ENCODE measurements at places on chromosomes 4 and X.
A peak's percentile ranks its signal among the peaks of the same experiment; 100 is the strongest.

GRCh38 chrX:3520458-3520857, 174.0 kb upstream of the MXRA5 start:
- DNase-seq, result no peak

GRCh38 chr4:79650217-79650616, 242.2 kb upstream of the GK2 start:
- no peak for DNase-seq

DNA sequence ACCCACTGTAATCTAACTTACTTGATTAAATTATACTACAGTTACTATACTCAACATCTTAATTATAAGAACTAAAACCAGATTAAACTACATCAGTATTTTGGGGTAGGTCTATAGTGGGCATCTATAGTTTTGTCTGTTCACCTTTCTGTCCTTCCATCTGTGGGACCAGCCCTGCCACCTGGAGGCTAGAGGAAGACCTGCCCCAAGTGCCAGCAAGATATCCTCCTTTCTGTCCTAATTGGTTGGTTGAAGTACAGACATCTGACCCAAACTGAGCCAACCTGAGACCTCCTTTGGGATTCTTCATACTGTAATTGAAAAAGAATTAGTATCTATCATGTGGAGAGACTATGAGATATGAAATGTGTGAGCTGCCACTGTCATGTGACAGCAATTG, 172.2 kb upstream of the TLL1 start:
- DNase-seq, result no peak

- no peak for DNase-seq
Observed at GRCh38 chrX:16903274-16904022, 33.3 kb upstream of the RBBP7 start.

DNA sequence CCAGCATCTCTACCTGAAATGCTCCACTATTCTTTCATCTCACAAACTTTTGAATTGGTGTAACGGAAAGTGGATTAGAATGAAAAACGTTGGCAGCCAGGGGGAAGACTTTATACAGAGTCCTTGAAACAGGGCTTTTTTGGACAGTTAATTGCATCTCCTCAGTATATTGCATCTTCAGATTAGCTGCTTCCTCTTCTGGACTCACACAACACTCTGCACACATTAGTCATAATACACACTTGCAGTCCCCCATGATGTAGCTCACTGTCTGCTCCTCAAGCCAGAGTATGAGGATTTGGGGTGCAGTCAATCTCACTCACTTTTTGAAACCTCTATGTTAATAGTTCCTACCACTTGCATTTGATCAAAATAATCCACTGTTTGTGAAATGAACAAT, 101.0 kb downstream of the ADGRA3 start:
- DNase-seq, result no peak

DNA sequence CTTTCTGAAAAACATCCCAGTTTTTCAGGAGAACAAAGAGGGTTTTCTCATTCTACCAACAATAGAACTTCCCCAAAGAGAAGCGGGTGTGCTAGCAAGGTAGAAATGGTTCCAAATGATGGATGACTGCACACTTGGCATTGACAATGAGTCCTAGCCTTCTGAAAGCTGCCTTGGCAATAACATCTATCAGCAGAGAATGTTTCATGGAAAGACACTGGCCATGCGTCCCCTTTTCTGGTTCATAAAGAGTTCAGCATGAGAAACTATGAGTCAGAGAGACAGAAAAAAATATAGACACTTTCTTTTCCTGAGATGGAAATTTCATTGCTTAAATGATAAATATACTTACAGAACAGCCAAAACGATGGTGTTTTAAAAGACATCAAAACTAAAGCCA, 236.9 kb upstream of the PRKX start:
- DNase-seq, result no peak

DNA sequence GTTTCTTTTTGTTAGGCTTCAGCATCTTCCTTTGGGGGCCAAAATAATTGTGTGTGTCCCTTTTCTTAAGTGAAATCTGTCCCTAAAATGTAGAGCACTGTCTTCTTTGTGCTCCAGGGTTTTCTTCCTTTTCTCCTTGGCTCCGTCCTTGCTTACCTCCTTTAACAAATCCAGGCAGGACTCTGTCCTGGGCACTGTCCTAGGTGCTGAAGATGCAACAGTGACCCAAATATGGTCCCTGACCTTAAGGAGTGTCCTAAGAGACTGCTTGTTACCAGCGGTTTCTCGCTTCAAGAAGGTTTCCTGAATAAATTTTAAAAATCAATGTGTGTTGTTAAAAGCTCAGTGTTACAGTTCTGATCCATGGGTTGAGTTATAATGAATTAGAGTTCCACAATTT, 471.8 kb downstream of the KCNIP4 start:
- DNase-seq, result no peak

DNA sequence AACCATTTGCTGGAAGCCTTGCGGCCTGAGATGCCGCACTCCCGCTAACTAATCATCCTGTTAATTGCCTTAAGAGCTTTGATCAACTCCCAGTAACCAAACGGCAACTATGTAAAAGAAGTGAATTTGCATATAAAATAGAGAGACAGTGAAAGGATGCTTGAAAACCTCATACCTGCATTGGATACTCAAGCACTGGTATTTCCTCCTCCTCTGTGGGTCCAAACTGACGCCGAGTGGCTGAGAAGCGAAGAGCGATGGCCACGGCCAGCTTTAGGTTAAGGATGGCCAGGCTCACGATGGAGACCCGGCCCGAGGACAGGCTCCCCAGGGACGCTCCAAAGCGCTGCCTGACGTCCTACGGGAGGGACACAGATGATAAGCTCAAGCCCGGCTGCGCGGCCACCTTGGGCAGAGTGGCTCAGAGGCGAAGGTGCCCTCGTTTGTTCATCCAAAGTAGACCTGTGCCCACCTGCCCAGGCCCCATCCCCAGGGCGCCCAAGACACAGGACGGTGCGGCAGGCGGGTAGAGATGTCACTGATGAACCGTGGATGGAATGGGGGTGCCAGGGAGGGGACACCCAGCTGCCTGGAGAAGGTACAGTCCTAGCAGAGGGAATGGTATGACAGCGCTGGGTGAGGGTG, 43.6 kb downstream of the ACOX3 start:
- no peak for DNase-seq

DNA sequence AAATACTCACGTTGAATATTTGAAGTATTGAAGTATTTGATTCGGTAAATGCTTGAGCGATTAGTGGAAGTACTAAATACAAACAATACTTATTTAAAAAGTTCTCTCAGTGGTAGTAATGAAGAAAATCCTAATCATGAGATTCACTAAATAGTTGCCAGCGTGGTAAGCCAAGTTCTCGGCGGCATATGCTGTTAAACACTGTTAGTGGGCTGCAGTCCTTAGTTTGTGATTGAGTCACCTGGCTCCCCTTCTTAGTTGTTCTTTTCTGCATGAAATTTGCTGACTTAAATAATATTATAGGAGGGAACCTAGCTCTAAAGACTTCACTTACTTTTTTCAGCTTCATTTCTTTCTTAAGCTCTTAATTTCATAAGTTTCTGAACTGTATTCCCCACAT, 51.4 kb downstream of the STIM2 start:
- no peak for DNase-seq

DNA sequence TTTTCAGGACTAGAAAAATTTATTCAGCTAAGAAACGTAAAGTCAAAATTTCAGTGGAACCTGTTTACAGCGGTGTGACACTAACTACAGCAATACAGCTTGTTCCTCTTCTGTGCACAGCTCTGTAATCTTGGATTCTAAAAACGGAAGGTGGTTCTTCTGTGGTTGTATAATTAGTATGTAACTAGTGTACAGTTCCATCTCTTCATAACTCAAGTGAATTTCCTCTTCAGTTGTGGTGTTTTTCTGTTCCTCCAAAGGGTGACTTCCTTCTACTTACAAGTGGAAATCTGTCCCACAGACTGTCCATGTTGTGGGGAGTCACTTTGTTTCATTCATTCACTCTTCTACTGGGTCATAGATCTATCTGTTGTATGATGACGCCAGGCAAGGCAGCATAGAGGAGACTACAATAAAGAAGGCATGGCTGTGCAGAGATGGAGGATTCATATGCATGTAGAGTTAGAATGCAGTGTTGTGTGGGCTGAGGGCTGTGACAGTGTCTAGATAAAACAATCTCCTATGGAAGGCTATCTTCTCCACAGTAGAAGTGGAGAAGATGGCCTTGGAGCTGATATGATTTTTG, 5.4 kb downstream of the DAPP1 start:
- DNase-seq, result no peak

DNA sequence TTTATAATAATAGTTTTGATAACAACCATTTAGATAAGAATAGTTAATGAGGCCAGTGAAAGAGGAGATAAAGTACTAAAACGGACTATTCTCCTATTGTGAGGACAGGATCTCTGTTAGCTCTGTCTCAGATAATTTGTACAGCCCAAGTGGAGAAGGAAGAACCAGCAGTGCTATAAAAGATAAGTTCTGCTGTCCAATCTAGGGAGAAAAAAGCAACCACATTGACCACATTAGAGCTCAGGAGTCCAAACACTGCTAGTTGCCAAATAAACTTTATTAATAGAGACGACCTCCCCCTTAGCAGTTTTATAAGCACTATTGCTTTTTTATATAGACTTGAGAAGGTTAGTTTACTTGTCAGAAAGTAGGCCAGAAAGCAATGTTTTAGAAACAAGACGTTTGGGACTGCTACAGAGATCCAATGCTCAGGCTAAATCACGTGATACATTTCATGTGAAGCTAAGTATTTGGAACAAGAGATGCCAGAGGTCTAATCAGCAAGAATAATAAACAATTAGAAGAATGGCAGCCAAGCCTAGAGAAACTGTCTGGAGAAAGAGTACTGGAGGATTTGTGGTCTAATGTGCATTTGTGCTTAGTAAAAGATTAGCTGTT, 15.9 kb downstream of the IL15 start:
- DNase-seq, result no peak

- DNase-seq, result no peak
Observed at GRCh38 chr4:181541396-181541795, 701.8 kb upstream of the TENM3 start.

DNA sequence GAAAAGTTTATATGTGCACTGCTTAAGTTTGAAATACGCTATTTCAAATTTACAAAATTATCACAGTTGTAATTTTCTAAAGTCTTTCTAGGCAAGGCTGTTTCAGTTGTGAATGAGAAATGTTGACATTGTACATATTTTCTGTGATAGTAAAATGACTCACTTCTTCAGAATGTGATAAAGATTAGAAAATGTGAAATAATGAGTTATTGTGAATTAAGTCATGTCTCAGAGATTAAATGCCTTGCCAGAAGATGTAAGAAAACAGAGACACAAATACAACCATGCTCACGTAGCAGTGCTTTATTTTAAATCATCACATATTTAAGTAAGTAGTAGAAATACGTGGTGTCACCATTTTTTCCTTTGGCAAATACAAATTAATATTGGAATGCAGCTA, 768 bp downstream of the CLCN4 start:
- peak; percentile 13 for DNase-seq

GRCh38 chr4:177118596-177118995, 191.1 kb upstream of the NEIL3 start:
- no peak for DNase-seq

DNA sequence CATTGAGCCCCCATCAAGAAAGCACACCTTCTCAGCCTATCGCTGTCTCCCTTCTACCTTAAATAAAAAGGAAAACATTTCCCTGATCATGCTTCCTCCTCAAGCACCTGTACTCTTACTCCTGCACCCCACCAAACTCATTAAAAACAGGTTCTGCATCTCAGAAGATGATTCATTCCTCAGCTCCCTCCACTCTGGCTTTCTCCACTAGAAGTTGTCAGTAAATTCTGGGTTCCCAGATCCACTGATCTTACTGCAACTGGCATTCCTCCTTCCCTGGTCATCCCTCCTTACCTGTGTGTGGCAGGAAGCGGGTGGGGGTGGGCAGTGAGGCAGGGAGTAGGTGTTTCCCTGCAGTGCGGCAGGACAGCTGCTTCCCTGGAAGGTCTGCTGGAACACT, 108.8 kb downstream of the GPR143 start:
- DNase-seq, result no peak

DNA sequence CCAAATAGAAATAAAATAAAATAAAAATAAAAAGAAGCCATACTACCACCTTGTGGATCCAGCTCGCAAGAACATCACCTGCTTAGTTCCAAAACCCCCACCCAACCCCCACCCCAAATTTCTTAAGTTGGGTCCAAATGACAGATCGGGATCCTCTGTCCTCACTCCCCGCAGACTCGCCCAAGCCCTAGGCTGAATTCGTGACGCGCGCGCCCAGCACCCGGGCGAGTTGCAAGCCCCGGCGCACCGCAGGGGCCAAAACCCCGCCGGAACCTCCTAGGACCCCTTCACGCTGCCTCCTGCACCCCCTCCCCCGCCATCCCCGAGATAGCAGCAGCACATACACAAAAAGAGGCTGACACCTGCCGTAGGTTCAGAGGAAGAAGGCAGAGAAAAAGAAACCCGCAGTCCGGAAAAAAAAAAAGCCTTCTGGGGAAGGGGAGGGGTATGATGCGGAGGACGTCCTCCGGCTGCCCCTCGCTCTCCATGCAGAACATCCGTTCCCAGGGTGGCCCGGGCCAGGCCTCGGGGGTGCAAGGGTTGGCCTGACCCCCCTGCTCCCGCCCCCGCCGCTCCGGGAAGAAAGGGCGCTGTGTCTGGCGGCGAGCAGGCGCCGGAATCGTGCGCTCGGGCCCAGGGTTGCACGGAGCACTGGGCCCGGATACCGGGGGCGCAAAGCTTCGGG, 2.6 kb downstream of the NLGN4X start:
- DNase-seq, result no peak

DNA sequence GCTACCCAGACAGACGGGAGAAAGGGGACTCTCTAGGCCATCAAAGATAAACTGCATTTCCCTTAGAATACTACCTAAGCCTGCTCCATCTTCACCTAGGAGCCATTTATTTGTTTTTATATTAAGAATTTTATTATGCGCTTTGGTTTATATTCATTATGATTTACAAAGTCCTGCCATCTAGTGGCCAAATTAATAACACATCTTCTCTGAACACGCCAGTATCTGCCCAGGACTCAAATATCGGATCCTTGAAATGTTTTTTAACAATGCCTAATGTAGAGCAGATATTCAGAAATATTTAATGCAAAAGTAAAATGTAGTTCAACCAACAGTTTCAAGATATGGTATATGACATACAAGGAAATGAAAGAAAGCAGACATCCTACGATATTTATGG, 20.8 kb upstream of the PRPS2 start:
- no peak for DNase-seq
